Stimulated activated CD8-positive, alpha-beta memory T cell treated with anti-CD3 and anti-CD28 coated beads, Interleukin-15, amount 100 ng/mL, for 24 hours (primary cell): ENCODE measurements at places on chromosomes 5 and 9.

DNA sequence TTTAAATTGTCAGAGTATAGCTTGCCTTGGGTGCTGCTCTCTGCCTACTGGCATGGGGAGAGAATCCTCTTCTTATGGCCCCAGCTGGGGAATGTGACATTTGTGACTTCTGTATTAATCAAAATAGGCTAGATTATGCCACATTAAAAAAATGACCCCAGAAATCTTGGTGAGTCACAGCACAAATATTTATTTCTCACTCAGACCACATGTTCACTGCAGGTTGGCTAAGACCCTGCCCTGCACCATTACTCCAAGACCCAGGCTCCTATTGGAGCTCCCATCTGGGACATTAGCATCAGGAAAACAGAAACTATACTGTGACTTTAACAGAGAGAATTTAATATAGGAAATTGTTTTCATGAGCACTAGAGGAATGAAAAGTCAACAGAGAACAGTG is 16.6 kb upstream of the WHRN start:
- DNase-seq = no peak

DNA sequence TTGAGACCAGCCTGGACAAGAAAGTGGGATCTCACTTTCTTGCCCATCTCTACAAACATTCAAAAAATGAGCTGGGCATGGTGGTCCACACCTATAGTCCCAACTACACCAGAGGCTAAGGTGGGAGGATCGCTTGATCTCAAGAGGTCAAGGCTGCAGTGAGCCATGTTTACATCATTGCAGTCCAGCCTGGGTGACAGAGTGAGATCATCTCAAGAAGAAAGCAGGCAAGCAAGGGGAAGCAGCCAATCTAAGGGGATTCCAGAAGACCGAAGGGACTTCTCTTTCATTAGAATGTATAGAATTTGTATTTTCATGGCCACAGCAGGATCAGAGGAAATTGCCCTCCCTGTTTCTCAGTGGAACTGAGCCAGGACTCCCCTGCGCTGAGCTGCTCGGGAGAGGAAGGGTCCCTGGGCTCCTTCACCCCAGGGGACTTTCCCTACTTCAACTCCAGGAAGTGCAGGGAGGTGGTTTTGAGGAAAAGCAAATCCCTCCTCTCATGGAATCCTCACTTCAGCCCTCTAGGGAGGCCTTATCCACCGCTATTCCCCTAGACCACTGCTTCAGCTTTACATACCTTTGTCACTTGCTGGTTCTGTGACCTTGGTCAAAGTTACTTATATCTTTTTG is 12.1 kb downstream of the WWC1 start:
- DNase-seq = no peak

DNA sequence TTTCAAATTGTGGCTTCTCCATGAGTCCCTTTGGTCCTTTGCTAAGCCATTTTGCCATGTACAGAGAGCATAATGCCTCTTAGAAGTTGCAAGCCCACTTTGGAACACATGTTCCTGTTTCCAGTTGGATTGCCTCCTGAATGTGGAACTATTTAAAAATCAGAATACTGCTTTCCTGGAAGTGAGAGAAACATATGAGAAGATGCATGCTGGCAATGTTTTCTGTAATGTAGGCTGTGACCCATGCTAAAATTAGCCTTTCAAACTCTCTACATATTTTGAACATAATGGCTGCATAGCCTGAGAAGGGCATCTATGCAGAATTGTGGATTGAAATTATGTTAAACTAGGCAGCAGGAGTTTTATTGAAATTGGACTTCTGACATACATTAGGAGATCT is 175.5 kb upstream of the PAPPA start:
- DNase-seq = no peak

- DNase-seq = no peak
Observed at GRCh38 chr5:45277860-45278259, 418.3 kb downstream of the HCN1 start.

DNA sequence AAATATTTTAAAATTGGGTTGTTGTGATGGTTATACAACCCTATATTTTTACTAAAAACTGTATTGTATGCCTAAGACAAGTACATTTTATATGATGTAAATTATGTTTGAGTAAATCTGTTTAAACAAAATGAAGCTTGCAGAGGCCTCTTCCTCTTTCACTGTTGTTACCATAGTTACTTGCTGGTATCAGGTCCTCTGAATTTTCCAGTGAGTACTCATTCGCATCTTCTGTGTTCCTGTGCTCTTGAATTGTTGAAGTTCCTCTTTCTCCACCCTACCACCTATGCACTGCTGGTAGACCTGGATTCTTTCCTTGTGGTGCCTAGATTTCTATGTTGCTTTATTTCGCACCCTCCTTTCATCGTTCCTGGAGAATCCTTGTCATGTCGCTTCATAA is 938.5 kb upstream of the ACO1 start:
- no peak for DNase-seq

- no peak for DNase-seq
Observed at GRCh38 chr5:98179791-98180755, 593.4 kb upstream of the RGMB start.

- no peak for DNase-seq
Observed at GRCh38 chr5:56129288-56129687, 103.8 kb downstream of the ANKRD55 start.

DNA sequence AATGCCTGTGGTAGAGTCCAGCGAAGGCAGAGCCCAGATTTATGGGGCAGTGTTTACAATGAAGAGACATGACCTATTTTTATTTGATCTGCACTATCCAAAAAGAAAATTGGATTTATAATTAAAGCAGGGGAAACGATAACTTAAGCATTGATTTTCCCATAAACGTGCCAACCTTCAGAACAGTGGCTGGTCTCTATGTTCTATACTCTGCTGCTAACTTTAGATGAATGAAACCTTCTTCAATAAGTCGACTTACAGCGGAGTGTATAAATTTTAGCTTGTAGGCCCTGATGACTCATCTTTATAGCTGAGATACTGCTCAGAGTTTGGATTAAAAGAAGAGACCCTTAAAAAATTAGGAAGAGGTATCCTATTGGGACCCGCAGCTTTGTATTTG is 452.6 kb downstream of the TLR4 start:
- DNase-seq = no peak

DNA sequence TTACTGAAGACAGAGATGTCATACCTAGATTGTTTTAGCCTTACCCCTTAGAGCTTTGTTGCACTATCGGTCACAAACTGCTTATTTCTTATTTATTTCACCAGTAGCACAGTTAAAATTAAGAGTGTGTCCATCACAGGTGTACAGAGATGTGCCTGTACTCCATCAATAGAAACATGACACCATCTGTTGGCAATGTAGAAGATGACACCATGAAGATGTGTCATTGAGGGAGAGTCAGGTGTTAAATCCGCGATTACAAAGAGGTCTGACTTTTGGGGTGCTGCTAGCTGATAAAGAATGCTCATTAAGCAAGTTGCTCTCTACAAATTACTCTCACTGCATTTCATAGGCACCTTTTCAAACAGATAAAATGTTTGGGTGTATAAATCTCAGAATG is 164.4 kb downstream of the SMARCA2 start:
- no peak for DNase-seq

DNA sequence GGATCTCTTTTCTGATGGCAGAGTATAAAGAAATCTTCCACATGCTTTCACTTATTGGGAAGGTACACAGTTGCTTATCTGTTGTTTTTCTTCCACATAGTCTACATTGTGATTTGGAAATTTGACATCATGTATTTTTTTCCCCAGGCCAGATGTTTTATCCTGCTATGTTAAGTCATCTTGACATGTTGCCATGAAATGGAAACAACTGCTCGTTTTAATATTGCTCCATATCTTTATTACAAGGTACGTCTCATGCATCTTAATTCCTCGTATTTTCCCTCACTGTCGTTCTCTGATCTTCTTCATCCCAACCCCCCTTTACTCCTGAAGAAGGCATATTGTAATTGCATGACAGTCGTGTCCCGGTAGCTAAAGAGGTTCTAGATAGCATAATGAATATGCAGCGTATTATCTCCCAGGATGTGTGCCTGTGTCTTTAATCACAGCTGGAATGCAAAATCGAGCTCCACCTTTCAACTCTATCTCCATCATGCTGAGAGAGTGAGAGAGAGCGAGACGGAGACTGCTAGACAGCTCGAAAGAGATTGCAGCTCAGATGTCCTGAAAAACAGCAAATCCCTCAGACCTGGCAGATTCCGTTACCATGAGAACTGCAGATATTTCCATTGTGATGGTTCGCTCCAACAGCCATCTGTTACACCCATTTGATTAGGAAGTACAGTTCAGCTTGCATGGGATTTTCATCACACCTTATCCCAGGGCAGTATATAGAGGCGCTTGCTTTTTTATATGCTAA is 281.7 kb downstream of the TMEM38B start:
- DNase-seq = no peak

- DNase-seq = no peak
Observed at GRCh38 chr5:149114403-149115312, 26.6 kb upstream of the ABLIM3 start.

DNA sequence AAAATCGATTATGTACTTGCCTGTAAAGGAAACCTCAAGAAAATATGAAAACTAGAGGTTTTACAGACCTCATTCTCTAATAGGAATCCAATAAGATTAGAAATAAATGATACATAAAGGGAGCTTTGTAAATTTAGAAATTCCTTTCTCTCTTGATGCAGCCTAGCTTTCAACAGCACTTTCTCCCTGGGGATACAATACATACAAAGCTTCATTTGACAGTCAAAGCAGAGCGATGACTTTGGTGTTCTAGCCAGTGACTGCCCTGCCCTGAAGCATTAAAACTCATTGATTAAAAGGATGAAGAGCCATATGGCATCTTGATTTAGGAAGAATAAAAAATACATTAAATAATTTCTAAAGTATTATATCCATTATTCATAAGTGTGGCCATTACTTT is 46.3 kb upstream of the GLIS3 start:
- no peak for DNase-seq

GRCh38 chr9:69325409-69326212 is 596 bp downstream of the ENTREP1 start:
- DNase-seq = no peak

- no peak for DNase-seq
Observed at GRCh38 chr5:76736679-76737556, 21.0 kb downstream of the F2R start.

DNA sequence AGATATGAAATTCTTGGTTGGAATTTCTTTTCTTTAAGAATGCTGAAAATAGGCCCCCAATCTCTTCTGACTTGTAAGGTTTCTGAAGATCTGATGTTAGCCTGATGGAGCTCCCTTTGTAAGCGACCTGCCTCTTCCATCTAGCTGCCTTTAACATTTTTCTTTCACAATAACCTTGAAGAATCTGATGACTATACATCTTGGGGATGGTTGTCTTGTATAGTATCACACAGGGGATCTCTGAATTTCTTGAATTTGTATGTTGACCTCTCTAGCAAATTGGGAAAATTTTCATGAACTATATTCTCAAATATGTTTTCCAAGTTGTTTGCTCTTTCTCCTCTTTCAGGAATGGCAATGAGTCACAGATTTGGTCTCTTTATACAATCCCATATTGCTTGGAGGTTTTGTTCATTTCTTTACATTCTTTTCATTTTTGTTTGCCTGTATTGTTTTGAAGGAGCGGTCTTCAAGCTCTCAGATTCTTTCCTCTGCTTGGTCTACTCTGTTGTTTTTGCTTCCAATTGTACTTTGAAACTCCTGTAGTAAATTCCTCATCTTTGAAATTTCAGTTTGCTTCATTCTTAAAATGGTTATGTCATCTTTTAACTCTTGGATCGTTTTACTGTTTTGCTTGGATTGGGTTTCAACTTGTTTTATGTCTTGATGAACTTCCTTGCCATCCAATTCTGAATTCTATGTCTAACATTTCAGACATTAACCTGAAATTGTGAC is 245.2 kb upstream of the TARS1 start:
- no peak for DNase-seq

GRCh38 chr9:136965771-136966484 is 11.4 kb upstream of the PTGDS start:
- no peak for DNase-seq

DNA sequence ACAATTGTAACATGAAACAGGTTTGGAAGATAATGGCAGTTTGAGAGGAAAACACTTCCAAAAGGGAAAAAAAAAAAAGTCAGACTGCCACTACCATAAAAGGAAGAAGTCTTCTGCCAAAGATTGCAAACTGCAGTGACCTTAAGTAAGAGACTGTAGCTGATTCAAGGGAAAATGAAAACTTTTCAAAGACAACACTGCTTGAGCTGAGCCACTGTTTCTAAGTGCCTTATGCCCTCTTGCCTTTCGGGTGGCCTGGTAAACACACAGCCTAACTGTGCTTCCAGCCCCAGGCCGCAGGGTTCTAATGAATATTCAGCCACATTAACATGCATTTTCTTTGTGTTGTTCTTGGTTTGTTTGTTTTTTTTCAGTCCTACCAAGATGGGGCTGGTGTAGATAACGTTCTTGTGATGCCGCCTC is 354.6 kb downstream of the BNC2 start:
- no peak for DNase-seq

- DNase-seq = no peak
Observed at GRCh38 chr5:124572971-124573370, 173.5 kb downstream of the ZNF608 start.

GRCh38 chr5:95901676-95902627 is 59.7 kb downstream of the ELL2 start:
- no peak for DNase-seq

DNA sequence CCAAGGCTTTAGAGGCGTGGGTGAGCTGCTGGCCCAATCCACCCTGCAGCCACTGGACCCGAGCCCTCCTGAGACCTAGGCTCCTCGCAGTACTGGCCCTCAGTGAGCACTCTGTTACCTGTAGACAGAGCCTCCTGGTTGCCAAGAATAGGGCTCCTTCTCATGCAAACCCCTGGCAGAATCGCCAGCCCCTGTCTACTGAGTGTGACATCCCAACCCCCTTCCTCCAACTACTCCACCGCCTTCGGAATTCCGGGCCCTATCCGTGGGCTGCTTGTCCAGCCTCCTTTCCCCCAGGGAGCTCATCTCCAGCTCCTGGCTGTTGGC is 23.8 kb upstream of the COL5A1 start:
- DNase-seq = no peak

DNA sequence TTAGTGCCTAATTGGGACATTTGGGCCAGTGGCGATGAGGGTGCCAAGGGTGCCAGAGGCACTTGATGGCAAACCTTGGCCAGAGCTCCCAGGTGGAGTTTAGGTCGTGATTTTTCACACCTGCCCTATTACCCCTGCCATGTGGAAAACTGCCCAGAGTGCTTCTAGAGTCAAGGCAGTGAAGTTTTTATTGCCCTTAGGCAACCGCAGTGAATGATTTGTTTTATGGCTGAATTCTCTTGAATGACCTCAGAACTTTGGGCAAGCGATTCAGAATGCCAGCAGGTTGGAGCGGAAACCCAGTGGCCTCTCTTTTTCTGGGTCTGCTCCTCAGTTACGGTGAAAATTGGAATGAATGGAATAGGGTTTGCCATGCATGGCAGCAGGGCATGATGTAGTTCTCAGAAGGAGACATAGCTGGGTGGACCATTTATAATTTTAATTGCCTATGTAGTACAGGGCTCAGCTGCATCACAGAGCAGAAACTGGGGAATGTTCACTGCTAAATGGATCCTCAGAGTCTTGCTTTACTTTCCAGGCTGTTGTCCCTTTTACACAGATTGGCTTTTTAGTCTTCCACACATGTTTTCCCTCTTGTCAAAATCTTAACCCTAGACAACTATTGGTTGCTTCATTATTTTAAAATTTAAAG is 820.0 kb upstream of the SEMA6A start:
- DNase-seq = no peak
